Iris pigment epithelial cell (primary cell): ENCODE measurements at places on chromosomes 12 and 14.

GRCh38 chr12:11658791-11659190 lies 9.3 kb downstream of the ETV6 start:
- DNase-seq, result peak; percentile 81

DNA sequence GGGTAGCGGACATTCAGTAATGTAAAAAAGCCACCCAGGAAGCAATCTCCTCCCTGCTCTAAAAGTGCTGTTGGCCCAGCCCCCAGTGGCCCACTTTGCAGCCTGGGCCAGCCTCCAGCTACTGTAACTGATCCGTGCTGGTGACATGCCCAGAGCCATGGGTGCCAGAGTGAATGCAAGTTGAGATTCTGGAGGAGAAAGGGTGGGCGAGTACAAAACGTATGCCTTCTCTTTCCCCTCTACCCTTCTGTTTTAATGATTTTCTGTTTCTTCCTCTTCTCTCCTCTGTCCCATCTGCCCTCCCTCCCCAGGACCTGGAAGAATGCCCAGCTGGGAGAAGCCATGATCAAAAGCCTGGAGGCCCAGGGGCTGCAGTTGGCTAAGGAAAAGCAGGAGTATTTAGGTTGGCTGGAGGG lies 16.9 kb downstream of the PLEKHD1 start:
- DNase-seq, result peak; percentile 23

DNA sequence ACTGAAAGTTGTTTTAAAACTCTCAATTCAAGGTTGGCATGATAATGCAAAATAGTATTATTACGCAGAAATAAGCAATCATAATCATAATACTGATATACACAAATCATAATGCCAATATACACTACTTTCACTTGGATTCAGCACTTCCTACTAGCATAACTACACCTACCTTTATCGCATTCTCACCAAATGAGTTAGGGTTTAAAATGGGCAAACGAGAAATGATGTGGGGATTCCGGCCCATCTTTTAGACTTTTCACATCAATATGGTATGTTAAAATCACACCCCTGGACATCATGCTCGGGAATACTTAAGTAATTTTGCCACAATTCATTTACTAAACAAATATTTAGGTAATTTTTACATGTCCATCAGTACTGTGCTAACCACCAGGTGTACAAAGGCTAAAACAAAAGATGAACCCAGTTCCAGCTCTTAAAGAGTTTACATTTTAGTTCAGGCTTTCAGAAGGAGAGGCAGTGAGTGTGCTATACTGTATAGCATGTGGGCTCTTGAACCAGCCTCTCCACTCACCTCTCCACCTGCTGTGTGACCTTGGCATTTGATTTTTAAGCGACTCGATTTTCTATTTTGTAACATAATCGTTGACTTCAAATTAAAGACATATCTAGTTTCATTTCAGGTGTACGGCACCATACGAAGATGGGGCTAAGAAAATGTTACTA lies 1.1 kb upstream of the USP15 start:
- no peak for DNase-seq

GRCh38 chr12:90909069-90909770 lies 45.8 kb downstream of the CCER1 start:
- DNase-seq, result peak; percentile 61

GRCh38 chr14:66974397-66975025 lies 214.7 kb upstream of the GARIN2 start:
- peak; percentile 86 for DNase-seq

GRCh38 chr14:83583201-83583600 lies 1946.7 kb upstream of the FLRT2 start:
- DNase-seq, result no peak
